ENCODE measurements at places on chromosomes 6 and 20.
A peak's percentile ranks its signal among the peaks of the same experiment; 100 is the strongest.

GRCh38 chr6:31356216-31356945 is 598 bp downstream of the HLA-B start:
- DNase-seq: no peak

- no peak for DNase-seq
These were observed 86.4 kb upstream of the CLDN20 start for GRCh38 chr6:155177363-155177961.

GRCh38 chr20:3156811-3157619 is 2.6 kb downstream of the FASTKD5 start:
- DNase-seq: no peak

- no peak for DNase-seq
These were observed 11.5 kb upstream of the TREML4 start for GRCh38 chr6:41216616-41217015.

- DNase-seq: no peak
These were observed 57.3 kb downstream of the EYA2 start for GRCh38 chr20:46951840-46952497.

- DNase-seq: peak; percentile 18
These were observed 793 bp upstream of the TRIM40 start for GRCh38 chr6:30135147-30135546.

All from HS-5 (cell line).